NCI-H2171 treated with DMSO at 0.1 percent for 48 hours (cell line): ENCODE measurements at places on chromosomes 1 and 21.

GRCh38 chr1:244302876-244303609, 148.7 kb downstream of the ADSS2 start:
- no peak for DNase-seq

DNA sequence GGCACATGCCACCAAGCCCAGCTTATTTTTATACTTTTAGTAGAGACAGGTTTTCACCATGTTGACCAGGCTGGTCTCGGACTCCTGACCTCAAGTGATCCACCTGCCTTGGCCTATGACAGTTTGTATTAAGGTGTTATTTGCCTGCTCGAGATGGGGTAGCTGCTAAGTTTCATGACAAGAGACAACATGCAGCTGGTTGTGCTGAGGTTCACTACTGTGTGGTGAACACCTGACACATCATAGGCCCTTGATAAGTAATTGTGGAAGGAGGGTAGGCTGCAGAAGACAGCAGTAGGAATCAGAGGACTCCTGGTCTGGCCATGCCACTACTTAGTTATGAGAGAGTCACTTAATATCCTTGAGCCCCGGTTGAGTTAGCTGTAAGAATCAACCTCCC, 46.2 kb downstream of the PLPP3 start:
- DNase-seq, result no peak

- DNase-seq, result no peak
Measured at GRCh38 chr1:156781585-156782186, 14.4 kb downstream of the PRCC start.

DNA sequence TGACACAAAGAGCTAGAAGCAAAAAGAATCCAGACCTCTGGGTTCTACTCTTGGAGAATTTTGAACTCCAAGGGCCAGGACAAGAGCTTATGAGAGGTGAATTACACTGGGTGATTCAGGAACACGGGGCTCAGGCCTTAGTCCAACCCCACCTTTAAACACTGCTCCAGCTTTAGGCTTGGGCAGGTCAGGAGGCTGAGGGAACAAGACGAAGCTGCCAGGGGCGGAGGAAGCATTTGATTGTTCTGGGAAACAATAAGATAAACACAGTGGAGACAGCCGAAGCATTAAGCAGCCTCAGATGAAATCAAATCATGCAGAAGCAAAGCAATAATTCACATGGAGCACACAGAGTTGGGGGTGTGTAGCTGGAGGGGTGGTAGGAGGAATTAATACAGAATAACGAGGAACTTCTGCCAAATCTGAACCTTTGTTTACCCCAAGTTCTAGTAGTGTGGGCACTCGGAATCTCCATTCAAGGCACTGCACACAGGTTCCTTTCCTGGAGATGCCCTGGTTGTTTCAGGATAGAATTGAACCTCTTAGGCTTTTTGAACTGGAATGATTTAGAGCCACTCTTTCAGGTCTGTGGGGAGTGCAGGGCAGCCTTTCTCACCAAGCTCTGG, 93.2 kb downstream of the PLXNA2 start:
- no peak for DNase-seq

- DNase-seq, result no peak
Measured at GRCh38 chr1:245898581-245898980, 608.5 kb downstream of the SMYD3 start.

DNA sequence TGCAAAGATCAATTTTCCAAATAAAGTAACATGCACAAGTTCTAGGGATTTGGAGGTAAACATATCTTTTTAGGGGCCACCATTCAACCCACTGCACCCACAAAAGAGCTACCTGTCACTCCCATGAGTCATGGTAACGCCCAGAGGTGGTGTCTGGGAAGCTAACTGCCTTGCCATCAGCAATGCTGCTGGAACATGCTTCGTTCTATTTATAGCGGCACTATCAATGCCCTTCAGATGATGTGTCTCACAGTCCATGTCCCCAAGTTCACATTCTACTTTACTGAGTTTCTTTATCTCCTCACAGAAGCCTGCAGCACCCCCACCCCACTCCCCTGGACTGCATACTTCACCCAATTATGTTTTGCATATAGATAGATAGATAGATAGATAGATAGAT, 95.4 kb downstream of the LPAR3 start:
- no peak for DNase-seq

- no peak for DNase-seq
Measured at GRCh38 chr1:245258271-245258920, 103.6 kb downstream of the KIF26B start.

DNA sequence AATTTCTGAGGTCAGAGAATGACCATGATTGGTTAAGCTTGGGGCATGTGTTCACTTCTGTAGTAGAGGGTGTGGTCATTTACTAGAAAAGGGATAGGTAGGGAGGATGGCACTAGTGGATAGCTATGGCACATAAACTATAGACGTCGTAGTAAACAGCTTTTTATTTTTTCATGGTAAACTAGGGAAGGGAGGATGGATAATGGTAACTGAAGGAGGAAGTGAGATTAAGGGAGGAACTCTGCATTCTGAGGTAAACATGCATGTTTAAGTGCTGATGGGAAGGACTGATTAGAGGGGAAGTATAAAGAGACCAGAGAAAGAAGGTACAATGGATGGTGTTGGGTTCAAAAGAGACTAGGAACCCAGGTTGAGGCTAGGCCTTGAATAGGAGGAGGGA, 26.9 kb downstream of the PTGS2 start:
- no peak for DNase-seq

GRCh38 chr21:43643193-43643592, 16.1 kb downstream of the HSF2BP start:
- peak; percentile 72 for DNase-seq

GRCh38 chr21:46111857-46112724, 14.2 kb downstream of the COL6A2 start:
- no peak for DNase-seq

DNA sequence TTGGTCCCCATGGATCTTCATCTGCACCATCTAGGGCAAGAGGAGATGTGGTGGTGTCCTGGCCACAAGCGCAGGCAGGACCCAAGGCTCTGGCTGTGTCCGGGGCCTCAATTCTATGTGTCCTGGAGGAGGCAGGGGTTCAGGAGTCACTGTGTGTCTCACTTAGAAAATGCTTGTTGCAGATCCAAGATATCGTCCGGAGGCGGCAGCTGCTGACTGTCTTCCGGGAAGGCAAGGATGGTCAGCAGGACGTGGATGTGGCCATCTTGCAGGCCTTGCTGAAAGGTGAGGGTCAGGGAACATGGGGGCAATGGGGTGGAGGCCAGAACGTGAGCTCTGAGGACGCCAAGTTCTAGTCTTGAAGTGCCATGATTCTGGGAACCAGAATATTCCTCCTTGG, 29.1 kb downstream of the TRPM2 start:
- DNase-seq, result no peak

GRCh38 chr21:39184050-39184980, 1.1 kb upstream of the PSMG1 start:
- no peak for DNase-seq

DNA sequence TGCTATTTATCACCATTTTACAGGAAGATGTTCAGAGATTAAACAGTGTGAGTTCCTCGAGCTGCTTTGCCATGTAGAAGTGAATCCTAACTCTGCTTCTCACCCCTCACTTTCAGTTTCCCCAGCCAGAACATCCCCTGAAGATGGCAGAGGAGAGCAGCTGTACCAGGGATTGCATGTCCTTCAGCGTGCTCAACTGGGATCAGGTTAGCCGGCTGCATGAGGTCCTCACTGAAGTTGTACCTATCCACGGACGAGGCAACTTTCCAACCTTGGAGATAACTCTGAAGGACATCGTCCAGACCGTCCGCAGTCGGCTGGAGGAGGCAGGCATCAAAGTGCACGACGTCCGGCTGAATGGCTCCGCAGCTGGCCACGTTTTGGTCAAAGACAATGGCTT, 16.9 kb downstream of the TENT5C start:
- no peak for DNase-seq

DNA sequence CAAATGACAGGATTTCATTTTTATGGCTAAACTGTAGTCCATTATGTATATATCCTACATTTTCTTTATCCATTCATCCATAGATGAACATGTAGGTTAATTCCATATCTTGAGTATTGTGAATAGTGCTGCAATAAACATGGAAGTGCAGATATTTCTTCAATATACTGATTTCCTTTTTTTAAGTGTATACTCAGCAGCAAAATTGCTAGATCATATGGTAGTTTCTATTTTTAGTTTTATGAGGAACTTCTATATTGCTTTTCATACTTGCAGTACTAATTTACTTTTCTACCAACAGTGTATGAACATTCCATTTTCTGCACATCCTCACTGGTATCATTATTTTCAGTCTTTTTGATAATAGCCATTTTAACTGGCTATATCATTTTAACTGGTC, 30.1 kb downstream of the OR10J5 start:
- no peak for DNase-seq

GRCh38 chr1:92441697-92442342, 44.9 kb downstream of the GFI1 start:
- peak; percentile 93 for DNase-seq

DNA sequence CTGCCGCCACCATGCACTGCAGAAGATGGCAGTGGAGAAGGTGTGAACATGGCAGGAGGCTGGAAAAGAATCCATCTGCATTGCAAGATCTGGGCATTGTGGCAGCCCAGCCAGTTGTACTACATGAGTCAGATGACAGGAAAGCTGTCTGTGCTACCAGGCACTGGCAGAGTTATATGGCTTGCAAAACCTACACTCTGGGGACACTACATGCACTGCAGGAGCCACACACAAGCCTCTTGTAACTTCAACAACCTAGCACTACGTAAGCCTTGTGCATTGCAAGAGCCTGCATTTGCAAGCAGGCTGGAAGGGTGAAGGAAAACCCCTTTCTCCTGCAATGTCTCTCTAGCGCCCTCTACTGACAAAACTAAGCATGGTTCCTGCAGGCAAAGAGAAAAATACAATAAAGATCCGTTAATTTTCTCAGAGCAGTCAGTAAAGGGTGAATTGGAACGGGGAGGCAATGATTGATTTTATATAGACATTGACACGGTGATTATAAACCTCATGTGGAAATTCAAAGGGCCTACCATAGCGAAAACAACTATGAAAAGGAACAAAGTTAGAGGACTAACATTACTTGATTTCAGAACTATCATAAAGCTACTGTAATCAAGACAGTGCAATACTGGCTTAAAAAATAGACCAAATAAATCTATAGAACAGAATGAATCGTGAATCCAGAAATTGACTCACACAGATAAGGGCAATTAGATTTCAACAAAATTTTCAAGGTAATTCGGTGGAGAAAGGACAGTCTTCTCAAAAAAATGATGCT, 26.2 kb upstream of the DYNLT5 start:
- DNase-seq, result peak; percentile 38

GRCh38 chr1:205936311-205936710, 6.9 kb downstream of the SLC26A9 start:
- no peak for DNase-seq

GRCh38 chr1:102733491-102734236, 374.7 kb downstream of the COL11A1 start:
- DNase-seq, result no peak

- DNase-seq, result no peak
Measured at GRCh38 chr1:55696181-55696754, 481.1 kb upstream of the USP24 start.

DNA sequence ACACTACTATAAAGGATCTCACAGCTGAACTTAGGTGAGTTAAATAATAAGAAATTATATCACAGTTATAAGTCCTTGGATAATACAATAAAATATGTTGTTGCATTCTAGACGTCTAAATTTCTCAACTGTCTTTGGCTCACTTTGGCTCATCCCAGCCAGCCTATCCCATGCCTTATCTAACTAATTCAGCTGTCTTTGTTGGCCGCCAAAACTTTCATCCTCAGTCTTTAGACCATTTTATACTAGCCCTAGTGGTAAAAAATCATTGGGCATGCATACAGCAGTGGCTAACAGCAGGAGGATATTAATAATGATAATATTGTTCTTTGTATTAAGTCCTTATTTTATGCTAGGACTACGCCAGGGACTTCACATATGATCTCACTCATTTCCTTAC, 59.3 kb downstream of the CCDC18 start:
- no peak for DNase-seq

DNA sequence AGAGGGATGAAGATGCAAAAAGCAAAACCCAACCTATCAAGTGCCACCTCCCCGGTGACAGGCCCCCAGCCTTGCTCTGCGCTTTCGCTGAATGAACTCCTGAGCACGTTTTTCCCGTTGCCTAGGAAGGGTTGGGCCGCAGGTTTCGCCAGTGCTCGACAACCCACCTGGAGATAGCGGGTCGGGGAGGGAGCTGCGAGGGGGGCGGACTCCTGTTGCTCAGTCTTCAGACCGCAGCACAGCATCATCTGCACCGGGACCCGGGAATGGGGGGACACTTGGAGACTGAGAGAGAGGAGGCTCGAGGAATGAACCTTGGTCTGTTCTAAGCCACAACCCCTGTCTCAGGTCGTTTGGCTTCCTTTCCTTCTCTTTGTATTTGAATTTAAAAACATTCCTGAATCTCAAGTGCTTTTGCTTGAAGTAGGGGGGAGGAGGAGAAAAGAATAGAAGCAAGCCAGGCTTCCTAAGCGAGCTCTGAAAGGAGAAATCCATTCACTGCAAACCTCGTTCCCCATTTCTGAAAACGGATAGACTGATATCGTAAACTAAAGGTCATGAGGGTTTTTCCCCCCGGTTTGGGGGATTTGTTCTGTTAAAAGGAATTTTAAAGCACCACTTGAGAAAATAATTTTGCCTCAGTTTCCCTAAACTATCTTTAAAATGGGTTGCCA, 1.2 kb downstream of the AK5 start:
- peak; percentile 44 for DNase-seq
